ENCODE measurements at places on chromosomes 4 and X.

GRCh38 chr4:61143461-61143860, 56.7 kb upstream of the ADGRL3 start:
- no peak for DNase-seq

- DNase-seq: no peak
These were observed 71.8 kb downstream of the IL21 start for GRCh38 chr4:122548886-122549630.

GRCh38 chrX:107979534-107979933, 2.6 kb downstream of the TEX13B start:
- DNase-seq: no peak

DNA sequence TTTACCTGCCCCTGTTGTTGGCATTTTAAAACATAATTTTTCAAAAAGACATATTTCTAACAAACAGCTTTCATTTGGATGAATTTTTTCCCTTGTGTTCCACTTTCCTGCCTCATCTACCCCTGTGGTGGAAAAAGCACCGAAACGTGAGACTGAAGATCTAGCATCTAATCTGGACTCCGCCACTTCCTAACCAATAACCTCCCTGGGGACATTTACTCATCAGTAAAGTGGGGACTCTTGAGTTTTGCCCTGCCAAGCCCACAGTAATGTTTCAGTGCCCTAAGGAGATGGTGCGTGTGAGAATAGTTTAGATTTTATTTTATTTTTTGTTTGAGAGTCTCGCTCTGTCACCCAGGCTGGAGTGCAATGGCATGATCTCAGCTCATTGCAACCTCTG, 56.7 kb downstream of the ADGRG2 start:
- DNase-seq: no peak

DNA sequence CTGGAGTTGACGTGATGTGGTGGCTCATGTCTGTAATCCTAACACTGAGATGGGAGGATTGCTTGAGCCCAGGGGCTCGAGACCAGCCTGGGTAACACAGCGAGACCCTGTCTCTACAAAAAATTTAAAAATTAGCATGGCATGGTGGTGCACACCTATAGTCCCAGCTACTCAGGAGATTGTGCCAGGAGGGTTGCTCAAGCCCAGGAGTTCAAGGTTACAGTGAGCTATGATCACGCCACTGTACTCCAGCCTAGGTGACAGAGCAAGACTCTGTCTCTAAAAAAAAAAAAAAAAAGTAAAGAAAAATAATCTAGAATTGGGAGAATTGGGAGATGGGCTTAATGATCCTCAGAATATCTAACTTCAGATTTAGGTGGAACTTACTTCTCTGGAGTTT, 51.1 kb downstream of the MSN start:
- no peak for DNase-seq

DNA sequence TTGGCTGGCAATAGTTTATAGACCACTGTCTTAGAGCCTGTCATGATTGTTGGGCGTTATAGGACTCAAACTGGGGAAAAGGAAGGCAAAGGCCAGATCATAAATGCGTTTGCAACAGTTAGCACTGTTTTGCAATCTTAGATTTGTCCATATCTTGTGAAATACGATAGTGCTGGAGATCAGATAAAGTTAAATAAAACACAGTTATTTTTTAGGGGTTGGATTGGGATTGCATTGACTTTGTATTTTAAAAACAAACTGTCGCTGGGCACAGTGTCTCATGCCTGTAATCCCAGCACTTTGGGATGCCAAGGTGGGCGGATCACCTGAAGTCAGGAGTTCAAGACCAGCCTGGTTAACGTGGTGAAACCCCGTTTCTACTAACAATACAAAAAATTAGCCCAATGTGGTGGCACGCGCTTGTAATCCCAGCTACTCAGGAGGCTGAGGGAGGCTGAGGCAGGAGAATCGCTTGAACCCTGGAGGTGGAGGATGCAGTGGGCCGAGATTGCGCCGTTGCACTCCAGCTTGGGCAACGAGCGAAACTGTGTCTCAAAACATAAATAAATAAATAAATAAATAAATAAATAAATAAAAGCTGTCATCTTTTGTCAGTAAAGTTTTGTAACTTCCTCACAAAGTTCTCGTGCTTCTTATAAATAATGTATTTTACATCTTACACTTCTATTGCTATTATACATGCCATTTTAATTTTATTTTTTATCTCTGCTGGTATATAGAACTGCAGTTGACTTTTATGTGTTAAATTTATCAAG, 117.2 kb downstream of the KDM6A start:
- DNase-seq: no peak

DNA sequence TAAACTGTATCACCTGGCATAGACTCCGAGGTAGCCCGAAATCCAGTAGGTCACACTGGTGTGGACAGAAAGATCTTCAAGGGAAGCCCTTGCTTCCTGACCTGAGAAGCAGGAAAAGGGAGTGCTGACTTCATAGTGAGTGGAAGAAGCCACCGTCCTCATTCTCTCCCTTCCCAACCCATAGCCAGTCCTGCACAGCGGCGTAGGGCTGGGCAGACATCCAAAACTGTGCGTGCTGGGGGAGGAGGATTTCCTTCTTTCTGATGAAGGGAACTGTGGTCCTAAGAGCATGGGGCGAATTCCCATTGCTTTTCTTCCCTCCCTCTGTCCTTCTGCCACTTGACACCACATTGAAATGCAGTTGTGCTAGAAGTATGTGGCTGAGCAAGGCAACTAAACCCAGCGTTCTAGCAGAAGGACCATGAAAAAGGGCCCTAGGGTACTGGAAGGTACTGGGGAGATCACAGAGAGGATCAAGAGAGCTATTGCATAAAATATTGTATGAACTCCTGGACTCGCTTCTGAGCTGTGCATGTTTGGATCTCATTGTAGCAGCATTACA, 66.9 kb downstream of the STOX2 start:
- DNase-seq: no peak

DNA sequence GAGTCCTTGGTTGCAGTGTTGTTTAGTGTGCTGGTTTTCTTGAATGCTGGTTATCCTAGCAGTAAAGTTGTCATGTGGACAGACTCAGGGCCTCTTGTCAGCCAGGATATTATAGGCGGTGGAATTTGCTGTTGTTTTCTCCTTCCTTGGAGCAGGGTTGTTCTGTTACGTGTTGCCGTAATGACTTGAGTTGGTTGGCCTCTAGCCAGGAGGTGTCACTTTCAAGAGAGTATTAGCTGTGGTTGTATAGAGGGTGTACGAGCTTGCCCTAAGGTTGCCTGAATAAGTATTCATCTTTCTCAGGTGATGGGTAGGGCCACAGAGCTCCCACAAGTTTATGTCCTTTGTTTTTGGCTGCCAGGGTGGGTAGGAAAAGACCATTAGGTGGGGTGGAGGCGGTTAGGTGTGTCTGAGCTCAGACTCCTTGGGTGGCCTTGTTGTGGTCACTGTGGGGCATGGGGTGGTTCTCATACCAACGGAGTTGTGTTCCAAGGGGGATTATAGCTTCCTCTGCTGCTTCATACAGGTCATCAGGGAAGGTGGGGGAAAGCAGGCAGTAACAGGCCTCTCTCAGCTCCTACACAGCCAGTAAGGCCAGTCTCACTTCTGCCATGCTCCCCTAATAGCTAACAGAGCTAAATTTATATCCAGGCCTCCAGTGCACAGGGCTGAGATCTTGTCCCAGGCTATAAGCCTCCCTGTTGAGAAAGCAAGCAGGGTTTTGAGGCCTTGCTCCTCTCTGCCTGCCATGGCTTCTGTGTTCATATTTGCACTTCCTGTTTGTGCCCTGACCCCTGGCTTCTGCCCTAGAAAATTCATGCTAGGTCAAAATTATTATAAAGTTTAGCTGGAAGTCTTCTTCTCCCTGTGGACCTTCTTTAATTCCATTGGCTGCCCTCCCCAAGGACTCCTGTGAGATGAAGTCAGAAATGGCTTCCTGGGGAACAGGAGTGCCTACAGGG, 594.7 kb downstream of the RAPGEF2 start:
- DNase-seq: no peak

- no peak for DNase-seq
These were observed 830 bp upstream of the SHROOM2 start for GRCh38 chrX:9785254-9785943.

DNA sequence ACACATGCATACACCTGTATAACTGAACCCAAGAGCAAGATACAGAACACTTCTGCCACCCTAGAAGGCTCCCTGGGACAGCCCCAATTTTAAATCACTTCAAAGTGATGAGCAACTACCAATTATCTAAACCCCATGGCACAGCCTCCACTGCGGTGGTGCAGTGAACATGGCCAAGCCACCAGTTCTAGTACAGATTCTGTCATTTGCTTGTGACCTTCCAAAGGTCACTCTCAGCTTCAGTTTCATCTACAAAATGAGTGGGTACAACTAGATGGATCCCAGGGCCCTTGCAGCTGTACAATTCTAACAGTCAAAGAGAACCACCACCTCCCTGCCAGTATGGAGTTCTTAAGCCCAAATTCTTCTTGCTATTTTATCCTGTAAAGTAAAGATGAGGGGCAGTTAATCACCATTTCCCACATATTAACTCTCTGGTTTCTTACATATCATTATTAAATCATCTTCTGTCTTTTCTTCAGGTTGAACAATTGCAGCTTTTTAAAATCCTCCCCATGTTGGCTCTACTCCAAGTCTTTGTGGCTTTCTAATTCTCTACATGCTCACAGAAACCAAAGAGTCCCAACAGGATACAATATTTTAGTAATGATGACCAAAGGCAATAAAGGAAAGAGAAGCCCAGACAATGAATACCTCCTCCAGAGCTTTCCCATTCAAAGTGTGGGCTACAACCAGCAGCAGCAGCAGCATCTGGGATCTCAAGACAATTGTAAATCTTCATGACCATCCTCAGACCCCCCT, 39.0 kb upstream of the GPM6B start:
- no peak for DNase-seq

DNA sequence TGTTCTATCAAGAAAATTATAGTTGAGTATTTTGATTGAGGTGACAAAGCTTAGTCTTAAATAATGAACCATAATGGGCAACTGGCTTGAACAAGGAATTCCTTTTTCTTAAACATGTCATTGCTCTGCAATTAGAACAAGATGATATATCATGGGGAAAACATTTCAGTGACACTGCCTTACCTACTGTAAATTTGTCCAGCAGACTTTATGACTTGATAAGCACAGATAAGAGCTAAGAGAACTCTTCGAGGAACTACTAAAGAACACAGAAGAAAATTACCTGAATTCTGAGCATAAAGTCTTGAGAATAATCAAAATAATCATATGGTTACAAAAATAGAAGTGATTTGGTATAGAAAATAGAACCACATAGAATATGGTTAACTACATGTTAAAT, 257.8 kb downstream of the PDHA2 start:
- DNase-seq: no peak

DNA sequence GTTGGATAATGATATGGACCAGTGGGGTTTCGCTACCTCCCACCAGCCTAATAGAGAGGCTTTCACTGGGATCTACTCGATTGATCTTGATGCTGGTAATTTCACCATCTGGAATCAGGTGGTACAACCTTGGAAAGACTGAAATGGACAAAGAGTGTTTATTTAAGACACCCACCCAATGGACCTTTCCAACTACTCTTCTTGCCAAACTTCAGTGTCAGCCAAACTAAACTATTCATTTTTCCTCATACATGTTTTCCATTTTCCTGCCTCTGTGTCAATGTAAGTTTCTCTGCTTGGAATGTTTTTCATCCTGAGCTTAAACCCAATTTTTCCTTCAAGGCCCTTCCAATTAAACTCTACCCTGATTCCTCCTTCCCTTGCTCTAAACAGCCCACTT, 92.6 kb downstream of the LNX1 start:
- DNase-seq: no peak

DNA sequence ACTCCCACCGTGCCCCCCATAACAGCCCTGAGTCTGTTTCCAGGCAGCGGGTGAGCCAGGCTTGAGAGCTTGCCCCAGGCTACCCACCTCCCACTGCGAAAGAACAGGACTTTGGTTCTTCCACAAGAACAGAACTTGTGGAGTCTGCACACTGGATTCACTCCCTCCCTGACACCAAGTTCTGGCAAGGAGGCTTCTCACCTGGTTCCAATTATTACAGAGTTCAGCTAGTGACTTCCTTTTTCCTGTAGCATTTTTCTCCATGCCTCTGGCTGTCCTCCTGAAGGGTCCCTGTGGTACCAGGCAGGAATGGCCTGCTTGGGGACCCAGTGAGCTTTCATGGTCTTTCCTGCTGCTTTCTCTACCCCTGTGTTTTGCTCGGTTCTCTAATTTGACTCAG, 208.6 kb upstream of the SFRP2 start:
- DNase-seq: no peak

- DNase-seq: no peak
These were observed 39.1 kb downstream of the NHS start for GRCh38 chrX:17414027-17414658.

- DNase-seq: no peak
These were observed 651.3 kb downstream of the TECRL start for GRCh38 chr4:63757929-63758328.

- no peak for DNase-seq
These were observed 43.4 kb upstream of the TRIM2 start for GRCh38 chr4:153160821-153161220.

DNA sequence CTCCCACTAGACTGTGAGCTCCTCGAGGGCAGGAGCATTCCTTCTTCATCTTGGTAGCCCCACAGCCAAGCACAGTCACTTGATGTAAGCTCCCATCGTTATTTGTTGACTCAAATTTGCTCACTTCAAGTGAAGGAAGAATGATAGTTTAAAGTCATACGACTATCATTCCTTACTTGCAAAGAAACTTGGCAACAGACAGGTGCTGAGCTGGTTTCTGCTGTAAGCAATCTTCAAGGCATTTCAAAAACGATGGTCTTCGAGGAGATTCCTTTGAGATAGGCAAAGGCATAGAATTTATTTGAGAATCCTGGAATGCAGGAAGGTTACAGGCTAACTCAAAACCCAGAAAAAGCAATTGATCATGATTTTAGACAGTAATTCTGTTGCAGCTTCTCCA, 64.8 kb downstream of the QDPR start:
- no peak for DNase-seq

GRCh38 chrX:53022381-53022780, 26.2 kb upstream of the GPR173 start:
- DNase-seq: no peak

All from germinal center (tissue), 1 donor.